Activated CD4-positive, alpha-beta T cell treated with anti-CD3 and anti-CD28 coated beads, Interleukin-2, amount 10 ng/mL, durations not matched to agents 24 days and 14 days (primary cell): ENCODE measurements at places on chromosomes 6 and 20.

DNA sequence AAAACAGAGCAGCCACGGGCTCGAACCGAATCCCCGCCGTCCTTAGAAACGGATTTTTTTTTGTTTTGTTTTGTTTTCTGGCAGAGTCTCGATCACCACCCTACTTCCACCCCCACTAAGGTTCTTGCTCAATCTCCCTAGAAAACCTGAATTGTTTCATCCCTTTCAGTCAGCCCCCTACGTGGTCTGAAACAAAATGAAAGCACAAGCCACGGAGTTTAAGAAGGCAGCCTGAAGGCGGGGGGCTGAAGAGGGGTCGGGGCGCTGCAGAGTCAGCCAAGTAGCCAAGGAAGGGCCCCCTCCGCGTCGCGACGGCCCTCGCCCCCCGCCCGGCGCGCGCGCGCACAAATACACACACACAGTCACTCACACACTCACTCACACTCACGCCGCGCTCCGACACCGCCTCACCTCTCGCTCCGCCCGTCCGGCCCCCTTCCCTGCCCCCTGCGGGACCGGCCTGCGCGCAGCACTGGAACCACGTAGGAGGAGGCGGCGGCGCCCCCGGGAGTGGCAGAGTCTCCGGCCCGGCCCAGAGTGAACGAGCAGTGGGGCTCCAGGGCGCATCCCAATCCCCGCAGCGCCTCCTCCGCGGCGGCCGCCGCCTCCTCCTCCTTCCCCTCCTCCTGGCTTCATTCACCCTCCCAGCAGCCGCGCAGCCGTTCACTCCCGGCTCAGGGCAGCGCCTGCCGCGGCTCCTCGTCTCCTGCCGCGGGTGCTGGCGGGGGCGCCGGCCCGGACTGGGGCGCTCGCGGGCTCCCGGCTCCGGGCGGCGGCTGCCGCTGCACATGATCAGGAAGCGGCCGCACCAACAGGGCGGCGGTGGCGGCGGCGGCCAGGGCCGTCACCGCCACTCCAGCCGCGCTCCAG is 1.4 kb downstream of the ATXN1 start:
- peak; percentile 93 for DNase-seq

DNA sequence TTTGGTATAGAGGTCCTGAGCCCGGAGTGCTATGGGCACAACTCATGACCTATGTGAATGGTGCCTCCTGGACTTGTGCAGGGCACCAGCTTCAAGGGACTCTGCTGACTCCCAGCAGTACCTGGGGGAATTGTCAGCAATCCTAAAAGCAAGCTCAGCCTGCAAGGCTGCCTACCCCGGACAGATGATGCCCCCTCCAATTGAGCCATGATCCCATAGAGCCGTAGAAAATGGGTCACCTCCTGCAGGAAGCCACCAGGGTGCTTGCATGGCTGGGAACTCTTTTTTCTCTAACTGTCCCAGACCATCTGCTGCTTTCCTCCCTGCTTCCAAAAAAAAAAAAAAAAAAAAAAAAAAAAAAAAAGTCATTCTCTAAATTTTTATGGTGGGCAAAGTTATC is 12.9 kb upstream of the PRND start:
- no peak for DNase-seq

- DNase-seq, result no peak
These were observed 35.6 kb downstream of the RIOK1 start for GRCh38 chr6:7424967-7425807.

- no peak for DNase-seq
These were observed 73.1 kb upstream of the IPCEF1 start for GRCh38 chr6:154429711-154430110.

GRCh38 chr20:18989736-18990474 is 176.3 kb downstream of the SCP2D1 start:
- no peak for DNase-seq

GRCh38 chr6:94254689-94255088 is 835.3 kb upstream of the EPHA7 start:
- no peak for DNase-seq

- peak; percentile 69 for DNase-seq
These were observed 8.6 kb upstream of the LY6G5C start for GRCh38 chr6:31689249-31690110.

GRCh38 chr20:63622732-63623131 is 4.2 kb downstream of the GMEB2 start:
- no peak for DNase-seq

- DNase-seq, result no peak
These were observed 71.9 kb downstream of the SRC start for GRCh38 chr20:37417617-37418467.

DNA sequence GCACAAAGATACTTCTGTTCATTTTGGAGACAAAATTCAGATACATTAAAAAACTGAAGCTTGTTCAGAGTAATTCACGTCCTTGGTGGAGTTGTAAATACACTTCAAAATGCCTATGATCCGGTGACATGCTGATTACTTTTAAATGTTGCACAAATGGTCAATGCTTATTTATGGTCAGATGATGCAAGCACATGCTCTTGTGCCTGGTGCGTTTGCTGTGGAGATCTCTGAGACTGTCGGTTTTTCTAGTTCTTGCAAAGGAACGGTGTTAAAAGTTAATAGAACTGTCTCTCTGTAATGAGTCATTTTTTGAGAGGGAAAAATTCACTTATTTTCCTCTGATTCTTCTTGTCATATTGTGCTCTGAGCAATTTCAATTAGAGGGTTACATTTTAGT is 45.2 kb upstream of the EDN3 start:
- no peak for DNase-seq

GRCh38 chr6:70957284-70957617 is 391 bp upstream of the B3GAT2 start:
- DNase-seq, result no peak

- no peak for DNase-seq
These were observed 218.3 kb upstream of the FLRT3 start for GRCh38 chr20:14555676-14556075.

DNA sequence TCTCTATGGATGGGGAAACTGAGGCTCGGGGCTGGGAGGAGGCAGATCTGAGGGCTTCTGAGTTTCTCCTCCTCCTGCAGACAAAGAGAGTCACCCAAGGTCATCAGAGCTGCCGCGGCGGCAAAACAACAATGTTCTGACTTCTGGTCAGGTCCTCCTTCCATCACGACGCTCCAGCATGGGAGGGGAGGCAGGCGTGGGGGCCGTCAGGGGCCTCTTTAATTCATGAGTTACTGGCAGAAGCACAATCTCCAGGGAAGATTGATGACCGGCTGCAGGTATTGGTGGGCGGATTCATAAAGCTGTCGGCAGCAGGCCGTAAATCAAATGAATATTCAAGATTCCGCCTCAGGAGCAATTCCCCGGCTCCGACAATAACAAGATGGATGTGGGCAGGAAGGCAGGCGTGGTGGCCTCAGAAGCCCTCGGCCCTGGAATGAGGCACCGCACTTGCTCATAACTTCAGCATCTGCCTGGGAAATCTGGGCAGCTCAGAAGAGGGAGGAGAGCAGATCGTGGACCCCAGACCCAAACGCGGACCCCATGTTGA is 19.1 kb downstream of the PCK1 start:
- DNase-seq, result no peak

GRCh38 chr6:9632026-9632425 is 782.8 kb downstream of the TFAP2A start:
- DNase-seq, result no peak

DNA sequence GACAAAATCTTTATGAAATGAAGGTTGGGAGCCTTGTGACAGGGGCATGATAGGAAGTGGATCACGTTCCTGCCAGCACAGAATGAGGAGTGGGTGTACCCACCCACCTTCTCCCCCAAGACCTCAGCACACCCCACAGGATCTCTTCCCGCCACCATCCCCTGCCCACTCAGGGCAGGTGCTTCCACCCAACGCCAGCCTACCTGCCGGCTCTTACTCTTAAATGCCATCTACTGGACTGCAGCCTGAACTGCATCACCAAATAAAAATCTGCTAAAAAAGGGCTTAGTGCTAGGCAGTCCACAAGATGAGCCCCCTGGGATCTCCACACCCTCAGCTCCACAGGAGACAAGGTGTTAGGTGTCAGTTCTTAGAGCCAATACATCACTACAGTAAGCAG is 20.6 kb downstream of the DTNBP1 start:
- no peak for DNase-seq

GRCh38 chr6:47250302-47250701 is 59.4 kb downstream of the TNFRSF21 start:
- no peak for DNase-seq
